LoVo (cell line): ENCODE measurements at places on chromosomes 5 and 9.
A peak's percentile ranks its signal among the peaks of the same experiment; 100 is the strongest.

DNA sequence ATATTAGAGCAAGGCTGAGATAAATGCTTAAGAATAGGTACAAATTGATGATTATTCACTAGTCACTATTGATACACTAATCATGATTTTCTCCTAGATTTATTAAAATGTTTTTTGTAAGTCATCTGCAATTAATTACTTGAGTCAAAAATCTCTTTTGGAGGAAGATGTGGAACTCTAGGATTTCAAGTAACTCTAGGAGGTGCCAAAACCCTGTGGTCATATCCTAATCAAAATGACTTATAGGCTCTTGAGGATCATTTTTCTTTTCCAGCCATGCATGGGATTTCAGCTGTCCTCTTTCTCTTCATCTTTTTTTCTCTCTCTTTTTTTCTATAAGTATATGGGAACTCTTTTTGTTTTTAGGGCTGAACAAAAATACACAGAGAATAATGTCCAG lies 141.8 kb upstream of the CD180 start:
- no peak for DNase-seq

DNA sequence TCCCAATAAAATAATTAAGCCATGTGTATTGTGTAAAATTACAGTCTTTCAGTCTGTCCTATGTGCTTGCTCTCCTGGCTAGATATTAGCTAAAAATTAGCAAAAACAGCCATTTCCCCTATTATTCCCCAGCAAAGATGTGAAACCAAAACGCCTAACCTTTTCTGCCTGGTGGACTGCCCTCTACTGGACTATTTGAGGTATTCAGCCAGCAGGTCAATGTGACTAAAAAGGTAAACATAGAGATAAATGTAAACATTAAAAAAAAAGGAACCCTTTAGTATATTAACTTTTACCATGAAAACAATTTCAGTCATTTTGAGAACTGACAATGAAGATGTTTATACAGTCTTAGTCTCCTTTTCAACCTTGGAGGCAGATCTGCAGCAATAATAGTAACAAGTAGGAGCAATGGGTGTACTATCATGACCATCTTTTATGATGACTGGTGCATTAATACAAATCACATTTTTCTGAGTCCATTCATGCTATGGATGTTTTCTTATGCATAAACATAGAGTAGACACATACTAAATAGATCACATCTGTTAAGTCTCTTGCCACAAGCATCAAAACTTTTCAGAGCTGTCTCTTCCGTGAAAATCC lies 10.1 kb downstream of the ATG12 start:
- peak; percentile 35 for DNase-seq

- DNase-seq = no peak
Measured at GRCh38 chr5:33843579-33843978, 48.2 kb downstream of the ADAMTS12 start.

DNA sequence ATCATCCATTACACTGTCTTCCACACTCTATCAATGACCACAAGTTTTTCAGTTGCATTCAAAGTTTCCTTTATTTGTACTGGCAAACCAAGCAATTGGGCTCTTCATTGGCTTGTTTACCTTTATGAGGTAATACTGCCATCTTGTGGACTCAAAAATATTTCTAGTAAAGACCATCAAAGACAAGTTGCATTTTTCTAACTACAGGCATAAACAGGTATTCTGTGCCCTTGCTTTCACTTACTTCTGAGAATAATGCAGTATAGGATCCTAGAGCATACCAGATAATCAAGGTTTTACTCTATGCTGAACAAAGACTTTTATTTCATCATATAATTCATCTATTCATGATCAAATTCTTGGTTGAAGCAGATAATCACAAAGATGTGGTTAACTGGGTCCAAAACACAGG lies 173.7 kb upstream of the POU5F2 start:
- DNase-seq = peak; percentile 61

- DNase-seq = no peak
Measured at GRCh38 chr5:6338135-6338534, 40.2 kb downstream of the MED10 start.

GRCh38 chr9:87875831-87876545 lies 6.7 kb upstream of the SPATA31E1 start:
- DNase-seq = no peak

DNA sequence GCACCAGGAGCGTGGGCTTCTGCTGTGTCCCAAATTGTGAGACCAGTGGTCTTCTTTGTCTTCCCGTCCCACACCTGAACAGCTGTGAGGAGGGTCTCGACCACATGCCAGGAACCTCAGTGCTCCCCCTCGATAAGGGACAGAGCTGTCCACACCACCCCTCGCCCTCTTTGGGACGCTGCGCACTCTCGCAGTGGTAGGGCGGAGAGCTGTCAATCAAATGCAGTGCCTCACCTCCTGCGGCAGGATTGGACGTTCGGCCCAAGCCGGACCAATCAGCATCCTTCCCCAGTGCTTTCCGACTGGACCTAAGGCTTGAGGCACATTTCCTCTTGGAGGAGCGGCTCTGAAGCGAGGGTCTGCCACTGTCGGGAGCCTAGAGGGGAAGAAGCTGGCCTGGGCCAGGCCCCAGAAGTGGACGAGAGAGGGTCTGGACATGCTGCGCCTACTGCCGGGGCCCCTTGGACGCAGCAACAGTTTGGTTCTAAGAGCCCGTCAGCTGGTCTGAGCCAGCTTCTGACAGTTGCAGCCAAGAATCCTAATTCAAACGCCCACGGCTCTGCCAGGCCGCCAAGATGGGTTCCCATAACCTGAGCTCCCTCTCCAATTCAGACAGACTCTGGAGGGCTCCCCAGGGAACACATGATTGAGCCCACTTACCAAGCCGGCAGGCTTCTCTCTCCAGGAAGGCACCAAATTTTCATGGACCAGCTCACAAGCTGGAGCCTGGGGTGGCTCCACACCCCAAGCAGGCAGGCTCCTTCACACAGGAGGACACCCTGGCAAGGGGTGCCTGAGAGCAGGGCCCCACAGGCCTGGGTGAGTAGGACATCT lies 28.1 kb upstream of the ADAMTS2 start:
- DNase-seq = no peak

DNA sequence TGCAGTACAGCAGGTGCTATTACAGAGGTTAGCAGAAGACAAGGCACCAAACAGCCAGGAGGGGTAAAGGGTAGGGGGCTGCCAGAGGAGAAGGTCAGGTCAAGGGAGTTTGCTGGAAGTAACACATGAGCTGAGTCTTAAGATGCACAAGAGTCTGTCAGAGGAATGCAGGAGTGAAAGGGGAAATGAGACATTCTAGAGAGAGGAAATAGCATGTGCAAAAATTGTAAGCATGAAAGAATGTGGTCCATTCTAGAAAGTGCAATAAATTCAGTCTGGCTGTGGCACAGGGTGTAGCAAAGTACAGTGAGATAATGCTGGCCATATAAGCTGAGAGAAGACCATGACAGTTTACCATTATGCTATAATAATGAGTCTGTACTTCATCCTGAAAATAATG lies 6.6 kb downstream of the GOLGA1 start:
- no peak for DNase-seq

- DNase-seq = no peak
Measured at GRCh38 chr5:68960456-68960855, 133.4 kb upstream of the SLC30A5 start.

DNA sequence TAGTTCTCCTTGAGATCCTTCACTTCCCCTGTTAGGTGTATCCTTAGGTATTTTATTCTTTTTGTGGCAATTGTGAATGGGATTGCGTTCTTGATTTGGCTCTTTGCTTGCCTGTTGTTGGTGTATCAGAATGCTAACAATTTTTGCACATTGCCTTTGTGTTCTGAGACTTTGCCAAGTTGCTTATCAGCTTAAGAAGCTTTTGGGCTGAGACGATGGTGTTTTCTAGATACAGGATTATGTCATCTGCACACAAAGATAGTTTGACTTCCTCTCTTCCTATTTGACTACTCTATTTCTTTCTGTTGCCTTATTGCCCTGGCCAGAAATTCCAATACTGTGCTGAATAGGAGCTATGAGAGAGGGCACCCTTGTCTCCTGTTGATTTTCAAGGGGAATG lies 609.4 kb upstream of the COX7C start:
- DNase-seq = no peak

DNA sequence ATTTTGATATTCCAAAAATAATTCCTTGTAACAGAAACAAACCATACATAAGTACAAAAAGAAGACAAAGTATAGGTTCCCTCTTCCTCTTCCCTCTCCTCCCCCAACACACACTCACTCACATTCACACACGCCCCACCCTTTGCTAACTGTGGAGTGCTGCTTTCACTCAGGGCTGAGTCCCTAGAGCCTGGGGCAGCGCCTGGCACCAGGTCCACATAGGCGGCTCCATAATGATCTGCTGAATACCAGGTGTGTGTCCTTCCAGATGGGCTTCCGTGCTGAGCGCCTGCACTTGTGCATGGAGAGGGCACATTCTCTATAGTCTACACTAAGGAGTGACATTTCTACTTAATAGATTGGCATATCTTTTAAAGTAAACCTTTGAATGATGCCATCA lies 3.7 kb downstream of the SEMA4D start:
- no peak for DNase-seq

GRCh38 chr5:84274585-84275468 lies 109.9 kb downstream of the EDIL3 start:
- peak; percentile 34 for DNase-seq

GRCh38 chr9:6226696-6227095 lies 11.1 kb downstream of the IL33 start:
- DNase-seq = no peak

DNA sequence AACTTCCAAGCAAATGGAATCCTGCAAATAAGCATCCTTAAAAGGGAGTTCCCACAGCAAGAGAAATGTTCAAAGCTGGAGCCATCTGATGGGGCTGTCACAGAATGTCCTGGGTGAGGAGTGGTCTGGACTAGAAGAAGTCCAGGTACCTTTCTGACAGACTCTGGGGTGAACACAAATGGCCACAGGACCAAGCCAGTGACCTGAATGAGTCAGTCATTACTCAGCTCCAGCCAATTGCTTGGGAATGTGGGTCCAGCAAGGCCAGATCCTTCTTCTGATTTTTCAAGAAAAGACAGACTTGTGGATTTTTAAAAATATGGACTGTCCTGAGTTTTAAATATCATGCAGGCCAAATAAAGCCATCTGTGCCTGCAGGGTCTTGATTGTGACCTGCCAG lies 30.1 kb downstream of the GALNT10 start:
- DNase-seq = no peak

GRCh38 chr5:75843319-75843718 lies 126.1 kb upstream of the POC5 start:
- no peak for DNase-seq

DNA sequence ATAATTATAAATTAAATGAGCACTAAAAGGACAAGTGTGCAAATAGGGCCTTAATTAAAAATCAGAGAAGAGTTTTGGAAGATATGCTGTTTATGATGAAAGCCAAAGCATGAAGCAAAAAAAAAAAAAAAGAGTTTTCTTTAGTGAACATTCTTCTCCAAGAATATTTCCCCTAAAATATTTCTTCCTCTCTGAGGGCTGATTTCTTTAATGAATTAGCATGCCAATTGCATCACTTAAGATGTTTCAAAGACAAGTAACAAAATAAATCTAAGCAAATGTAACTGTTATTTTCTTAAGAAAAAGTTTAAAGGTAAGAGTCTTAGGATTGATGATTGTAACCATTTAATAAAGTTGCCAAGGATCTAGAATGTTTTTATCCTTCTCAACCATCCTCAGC lies 81.6 kb upstream of the MPDZ start:
- no peak for DNase-seq

DNA sequence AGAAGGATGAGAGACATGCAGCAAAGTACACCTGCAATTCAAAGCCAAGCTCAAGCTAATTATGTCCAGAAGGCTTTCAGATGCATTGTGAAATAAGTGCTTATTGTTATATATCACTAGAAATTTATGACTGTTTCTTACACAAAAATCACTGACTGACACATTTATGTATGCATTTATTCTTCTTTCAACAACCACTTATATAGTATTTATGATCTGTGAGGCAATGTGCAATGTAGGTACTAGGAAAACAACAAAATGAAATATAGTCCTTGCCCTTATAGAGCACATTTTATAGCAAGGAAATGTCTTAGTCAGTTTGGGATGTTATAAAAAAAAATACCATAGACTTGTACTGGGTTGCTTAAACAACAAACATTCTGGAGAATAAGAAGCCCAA lies 167.6 kb downstream of the YIPF5 start:
- no peak for DNase-seq

GRCh38 chr5:129367883-129368282 lies 92.2 kb upstream of the ADAMTS19 start:
- DNase-seq = no peak

DNA sequence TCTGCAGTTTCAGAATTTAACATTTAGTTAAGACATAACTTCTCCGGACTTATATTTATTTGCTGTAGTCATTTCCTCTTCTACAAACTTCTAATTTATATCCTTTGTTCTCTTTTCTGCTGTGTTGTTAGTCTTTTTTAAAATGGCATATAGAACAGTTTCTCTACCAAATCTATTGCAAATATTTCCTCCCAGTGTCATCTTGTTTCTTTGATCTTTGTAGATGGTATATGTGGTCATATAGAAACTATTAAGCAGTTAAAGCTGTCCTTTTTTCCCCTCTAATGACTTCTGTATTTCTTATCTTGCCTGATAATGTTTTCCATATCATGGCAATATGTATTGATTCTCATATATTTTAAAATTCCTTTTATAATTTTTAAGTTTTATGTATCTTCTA lies 264.5 kb downstream of the MCTP1 start:
- DNase-seq = no peak

- no peak for DNase-seq
Measured at GRCh38 chr9:76626141-76626540, 138.1 kb upstream of the PCA3 start.

DNA sequence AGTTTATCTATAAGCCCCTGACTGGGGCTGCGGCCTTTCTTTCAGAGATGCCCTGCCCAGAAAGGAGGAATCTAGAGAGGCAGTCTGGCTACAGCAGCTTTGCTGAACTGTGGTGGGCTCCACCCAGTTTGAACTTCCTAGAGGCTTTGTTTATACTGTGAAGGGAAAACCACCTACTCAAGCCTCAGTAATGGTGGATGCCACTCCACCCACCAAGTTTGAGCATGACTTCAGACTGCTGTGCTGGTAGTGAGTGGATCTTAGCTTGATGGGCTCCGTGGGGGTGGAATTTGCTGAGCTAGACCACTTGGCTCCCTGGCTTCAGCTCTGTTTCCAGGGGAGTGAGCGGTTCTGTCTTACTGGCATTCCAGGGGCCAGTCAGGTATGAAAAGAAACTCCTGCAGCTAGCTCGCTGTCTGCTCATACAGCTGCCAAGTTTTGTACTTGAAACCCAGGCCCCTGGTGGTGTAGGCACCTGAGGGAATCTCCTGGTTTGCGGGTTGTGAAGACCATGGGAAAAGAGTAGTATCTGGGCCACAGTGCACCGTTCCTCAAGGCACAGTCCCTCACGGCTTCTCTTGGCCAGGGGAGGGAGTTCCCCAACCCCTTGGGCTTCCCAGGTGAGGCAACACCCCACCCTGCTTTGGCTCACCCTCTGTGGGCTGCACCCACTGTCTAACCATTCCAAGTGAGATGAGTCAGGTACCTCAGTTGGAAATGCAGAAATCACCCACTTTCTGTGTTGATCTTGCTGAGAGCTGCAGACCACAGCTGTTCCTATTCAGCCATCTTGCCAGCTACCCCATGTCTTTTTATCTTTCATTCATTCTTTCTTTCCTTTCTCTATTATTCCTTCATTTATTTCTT lies 211.8 kb upstream of the C9orf72 start:
- DNase-seq = no peak
